RPMI8226 (cell line): ENCODE measurements at places on chromosomes 5 and 9.
A peak's percentile ranks its signal among the peaks of the same experiment; 100 is the strongest.

DNA sequence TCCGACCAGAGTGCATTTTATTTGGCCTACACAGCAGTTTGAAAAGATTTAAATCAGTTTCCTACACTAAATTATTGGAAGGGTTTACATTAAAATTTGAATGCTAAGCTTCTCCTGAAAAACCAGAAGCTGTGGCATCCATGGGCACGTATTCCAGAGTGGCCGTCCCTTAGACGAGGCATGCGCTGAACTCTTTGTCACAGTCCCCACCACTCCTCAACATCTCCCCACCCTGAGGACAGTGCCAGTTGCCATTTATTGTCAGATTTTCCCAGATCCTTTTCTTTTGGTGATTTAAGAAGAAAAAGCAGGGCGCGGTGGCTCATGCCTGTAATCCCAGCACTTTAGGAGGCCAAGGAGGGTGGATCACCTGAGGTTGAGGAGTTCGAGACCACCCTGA, 39.9 kb upstream of the UNC5A start:
- DNase-seq, result no peak

DNA sequence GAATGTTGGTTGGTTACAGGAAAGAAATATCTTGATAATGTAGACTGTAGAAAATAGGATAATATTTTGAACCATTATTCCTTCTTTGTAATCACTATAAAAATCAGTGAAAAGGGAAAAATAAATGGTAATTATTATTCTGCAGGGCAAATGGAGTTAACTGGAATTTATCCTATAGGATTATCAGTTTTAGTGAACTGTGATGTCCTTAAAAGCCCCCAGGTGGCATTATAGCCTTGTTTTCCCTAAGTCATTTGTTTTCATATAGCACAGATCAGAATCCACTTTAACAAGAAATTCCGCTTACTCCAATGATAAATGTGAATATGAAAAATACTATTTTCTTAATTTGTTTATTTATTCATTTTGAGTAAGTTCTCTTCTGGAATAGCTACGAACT, 26.2 kb upstream of the WDR41 start:
- DNase-seq, result peak; percentile 8

DNA sequence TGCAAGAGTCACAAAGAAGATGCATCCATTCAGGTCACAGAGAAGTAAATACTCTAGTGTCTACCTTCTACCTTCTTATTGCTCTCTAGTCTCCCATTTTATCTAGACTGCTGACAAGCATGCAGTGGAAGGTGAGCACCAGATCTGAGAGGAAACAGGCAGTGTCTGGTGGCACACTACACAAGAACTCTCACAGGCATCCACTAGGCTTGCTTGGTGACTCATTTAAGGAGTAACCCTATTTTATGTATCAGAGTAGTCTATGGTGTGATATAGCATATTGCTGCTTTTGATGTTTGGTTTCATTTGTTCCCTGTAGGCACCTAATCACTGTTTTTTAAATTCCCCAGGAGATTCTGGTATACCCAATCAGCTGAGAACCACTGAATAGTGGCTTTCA, 1.6 kb upstream of the THBS4 start:
- no peak for DNase-seq

- no peak for DNase-seq
Measured at GRCh38 chr9:8027351-8027750, 227.8 kb upstream of the DMAC1 start.

DNA sequence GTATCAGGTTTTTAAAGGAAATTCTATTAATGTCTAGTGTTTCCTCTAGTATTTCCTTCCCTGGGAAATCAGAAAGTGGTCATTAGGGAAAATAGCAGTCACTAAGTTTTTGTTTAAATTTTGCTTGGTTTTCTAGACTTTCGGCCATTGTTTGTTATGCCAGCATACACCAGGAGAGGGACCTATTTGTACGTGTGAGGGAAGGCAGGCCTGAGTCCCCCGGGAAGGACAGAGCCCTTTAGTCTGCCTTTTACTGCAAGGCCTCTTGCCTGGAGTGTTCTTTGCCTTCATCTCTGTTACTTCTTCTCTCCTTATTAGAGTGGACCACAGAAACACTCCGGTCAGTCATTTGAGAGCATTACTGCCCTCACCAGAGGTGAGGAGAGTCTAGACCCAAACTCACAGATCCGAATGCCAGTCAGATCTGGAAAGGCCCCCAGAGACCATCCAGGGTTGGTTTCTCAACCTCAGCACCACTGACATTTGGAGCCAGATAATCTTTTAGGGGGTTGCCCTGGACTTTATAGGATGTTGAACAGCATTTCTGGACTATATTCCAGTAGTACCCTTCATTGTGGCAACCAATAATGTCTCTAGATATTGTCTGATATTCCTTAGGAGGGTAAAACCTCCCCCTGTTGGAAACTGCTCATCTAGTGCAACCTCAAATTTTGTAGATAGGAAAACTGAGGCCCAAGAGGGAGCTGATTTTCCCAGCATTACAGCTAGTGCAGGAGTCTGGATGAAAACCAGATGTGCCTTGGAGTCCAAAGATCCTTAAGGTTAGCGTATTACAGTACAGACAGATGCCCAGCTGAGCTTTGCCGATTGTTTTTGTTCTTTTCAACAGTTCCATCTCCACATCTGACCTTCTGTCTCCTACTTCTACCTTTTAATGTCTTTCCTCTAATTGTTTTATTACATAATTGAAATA, 93.0 kb upstream of the NIPAL4 start:
- DNase-seq, result no peak

DNA sequence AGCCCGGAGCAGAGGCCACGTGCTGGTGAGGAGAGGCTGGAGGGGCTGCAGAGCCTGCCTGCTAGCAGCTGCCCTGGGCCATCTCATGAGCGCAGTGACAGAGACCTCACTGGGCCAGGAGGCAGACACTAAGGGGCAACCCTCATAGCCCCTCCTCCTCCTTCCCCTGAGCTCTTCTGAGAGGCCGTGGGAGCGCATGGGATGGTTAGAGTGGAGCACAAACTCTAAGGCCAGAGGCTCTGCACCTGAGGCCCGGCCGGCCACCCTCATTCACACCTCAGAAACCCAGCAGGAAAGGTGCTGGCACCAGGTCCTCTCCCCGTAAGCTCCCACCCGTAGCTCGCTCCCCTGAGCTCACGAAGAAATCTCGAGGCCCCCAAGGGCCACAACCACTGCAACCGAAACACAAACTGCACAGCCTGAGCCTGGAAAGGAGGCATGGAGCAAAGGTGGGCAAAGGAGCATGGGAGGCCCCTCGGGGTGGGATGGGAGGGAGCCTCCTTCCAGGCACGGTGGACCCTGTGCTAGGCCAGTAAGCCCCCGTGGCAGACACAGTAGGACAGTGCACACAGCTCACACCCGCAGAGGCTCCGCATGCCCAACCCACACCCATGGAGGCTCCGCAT, 17.7 kb downstream of the CAMSAP1 start:
- DNase-seq, result no peak

DNA sequence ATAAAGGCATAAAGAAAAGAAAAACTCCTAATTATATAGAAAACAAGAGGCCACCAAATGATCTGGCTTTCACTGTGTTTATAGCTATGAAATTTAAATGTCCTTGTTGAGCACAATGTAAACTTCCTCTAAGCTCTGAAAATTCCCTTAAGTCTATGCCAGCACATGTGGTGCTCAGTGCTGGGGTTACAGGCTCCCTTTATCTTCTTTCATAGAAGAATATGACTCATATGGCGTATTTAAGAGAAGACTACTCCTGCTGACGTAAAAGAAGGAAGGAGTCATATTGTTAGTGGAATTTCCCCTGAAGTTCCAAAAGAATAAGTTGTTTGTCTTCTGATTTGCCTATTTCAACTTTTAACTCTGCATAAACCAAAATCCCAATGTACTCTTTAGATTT, 30.4 kb downstream of the RNF145 start:
- DNase-seq, result no peak

DNA sequence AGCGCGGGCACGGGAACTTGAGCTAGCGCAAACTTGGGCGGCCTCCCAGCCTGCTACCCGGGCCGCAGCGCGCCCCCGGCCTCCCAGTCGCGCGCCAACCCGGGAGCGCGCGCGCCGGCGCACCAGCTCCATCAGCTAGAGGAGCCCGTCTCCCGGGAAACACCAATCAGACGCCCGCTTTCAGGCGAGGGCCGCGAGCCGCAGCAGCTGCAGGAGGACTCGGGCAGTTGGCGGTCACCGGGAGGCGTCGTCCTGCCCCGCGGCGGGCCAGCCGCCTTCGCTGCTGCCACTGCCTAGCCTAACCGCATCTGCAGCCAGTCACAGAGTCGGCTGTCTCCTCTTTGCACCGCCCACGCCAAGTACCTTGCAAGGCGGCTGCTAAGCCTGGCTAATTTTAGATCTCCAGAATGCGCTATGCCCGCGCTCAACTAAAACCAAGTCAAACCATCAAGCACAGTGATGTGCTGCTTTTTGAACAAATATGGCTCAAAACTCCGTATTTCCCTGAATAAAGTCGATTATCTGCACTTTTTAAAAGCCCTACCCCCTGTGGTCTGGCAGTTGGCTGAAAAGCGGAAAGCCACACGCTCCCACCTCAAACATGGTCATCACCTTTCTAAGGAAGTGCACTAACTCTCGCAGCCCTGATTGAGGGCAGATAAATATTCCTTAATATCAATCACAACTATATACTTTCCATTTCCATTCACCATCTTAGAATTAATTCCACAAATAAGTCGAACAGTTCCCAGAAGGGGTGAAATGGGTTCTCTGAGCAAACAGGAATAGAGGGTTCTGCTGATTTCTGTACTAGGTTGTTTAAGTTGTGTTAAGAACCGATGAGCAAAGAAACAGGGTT, 221.8 kb downstream of the MEF2C start:
- peak; percentile 99 for DNase-seq

GRCh38 chr9:34123682-34124081, 2.8 kb downstream of the DCAF12 start:
- peak; percentile 26 for DNase-seq

DNA sequence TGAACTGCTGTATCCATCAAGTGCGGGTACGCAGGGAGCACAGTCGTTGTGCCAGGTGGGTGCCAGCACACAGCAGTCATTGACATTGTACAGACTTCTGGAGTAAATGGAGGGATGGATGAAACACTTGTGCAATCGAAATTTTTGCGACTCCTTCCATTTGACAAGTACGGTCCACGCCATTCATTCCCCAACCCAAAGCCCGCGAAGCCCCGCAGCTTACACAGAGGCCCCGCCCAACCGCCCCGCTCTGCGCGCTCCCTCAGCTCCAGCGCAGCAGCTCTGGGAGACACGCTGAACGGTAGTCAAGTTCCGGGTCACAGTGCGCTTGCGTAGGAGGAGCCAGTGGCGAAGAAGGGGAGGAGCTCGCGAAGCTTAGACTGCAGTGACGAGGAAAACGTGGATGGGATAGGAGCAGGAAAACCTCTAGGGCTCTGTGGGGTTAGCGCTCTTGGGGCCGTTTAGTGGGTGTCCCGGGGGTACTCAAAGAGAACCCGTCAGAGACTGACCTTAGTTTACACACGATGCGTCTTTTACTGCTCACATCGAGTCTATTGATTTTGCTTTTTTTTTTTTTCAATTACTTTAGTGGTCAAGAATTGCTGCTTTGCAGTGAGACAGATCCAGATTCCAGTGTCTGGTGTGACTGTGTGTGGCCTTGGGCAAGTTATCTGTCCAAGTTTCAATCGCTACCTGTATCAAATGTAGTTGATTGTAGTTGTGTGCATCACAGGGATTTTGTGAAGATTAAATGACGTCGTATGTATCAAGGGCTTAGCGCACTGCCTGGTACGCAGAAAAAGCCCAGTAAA, 15.3 kb upstream of the MSANTD3 start:
- peak; percentile 86 for DNase-seq

- DNase-seq, result no peak
Measured at GRCh38 chr9:115264313-115264712, 146.4 kb upstream of the TNC start.

DNA sequence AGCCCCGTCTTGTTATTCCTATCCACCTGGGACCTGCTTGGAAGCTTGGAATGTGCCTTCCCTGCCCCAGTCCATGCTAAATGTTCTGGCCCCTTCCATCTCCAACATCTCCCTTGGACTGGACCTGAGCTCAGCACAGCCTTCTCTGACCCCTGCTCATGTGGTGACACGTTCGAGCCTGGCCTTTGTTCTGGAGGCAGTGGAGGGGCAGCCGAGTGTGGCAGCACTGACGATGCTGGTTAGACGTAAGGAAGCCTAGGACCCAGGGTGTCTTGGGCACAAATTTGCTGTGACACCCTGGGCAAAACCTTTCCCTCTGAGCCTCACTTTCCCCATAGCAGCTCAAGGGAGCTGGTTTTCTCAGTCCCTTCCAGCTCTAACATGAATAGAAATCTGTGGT, 3.9 kb downstream of the SPACA9 start:
- DNase-seq, result no peak

GRCh38 chr9:89252651-89253267, 58.2 kb upstream of the CKS2 start:
- no peak for DNase-seq

DNA sequence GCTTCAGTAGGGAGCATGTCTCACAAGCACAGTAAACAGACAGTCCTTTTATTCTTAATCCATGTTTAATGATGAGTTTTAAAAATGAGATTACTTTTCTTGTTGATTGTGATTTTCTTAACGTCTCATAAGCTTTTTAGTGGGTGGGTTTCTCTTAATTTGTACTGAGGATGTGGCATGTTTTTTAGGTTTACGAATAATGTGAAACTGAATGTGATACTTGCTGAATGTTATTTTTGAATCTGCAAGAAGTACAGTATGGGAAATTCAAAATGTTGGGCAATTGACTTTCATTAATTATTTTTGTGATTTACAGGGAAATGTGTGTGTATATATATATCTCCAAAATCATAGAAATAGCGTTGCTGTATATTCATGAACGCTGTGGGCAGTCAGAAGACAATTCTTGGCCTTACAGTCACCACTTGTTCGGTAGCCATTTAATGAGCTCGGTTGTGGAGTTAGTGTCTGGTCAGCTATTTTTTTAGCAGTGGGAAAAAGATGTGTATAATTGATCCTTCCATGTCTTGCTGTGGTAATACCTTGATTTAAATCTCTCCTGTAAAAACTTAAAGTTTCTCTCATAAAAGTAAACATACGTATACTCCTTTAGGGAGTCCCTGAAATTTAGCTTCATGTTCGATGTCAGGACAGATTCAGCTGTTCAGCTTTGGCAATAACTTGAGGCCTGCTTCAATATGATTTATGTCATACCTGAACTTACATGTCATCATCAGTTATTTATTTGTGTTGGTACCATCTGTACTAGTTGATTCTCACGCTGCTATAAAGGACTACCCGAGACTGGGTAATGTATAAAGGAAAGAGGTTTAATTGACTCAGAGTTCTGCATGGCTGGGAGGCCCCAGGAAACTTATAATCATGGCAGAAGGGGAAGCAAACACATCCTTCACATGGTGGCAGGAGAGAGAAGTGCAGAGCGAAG, 15.0 kb downstream of the ICE1 start:
- DNase-seq, result no peak

DNA sequence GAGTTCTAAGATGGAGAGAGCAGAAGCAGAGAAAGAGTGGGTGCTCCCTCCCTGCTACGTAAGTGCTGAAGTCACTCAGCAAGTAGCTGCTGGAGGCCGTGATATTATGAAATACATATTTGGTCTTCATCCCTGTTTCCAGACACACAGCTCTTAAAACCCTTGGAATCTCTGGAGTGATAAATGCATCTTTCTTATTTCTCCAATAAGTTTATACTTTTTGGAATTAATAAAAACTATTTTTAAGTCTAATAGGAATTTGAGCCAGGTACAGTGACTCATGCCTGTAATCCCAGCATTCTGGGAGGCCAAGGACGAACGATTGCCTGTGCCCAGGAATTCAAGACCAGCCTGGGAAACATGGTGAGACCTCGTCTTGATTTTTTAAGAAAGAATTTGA, 60.6 kb downstream of the AUH start:
- no peak for DNase-seq
